ENCODE measurements at places on chromosomes 7 and 10. TPM values are rescaled to one million over a fixed set of nuclear protein-coding genes. Genes with fewer than 3 reads are reported as not detected.

HDAC9 gene
- 1.0 TPM for total RNA-seq

- peak; percentile 82 for DNase-seq
Observed at GRCh38 chr10:22320591-22321155, at the start of gene BMI1. Gene BMI1, plus strand, starts transcription at chr10:22321099. Its CDS starts 5,351 bp downstream, at chr10:22326450.

GRCh38 chr10:102616066-102616770 is 28.1 kb upstream of the TRIM8 start:
- DNase-seq: no peak

- DNase-seq: no peak
Observed at GRCh38 chr10:88336334-88336733, 246.8 kb downstream of the RNLS start.

GRCh38 chr7:37942934-37943610 is 22.6 kb downstream of the EPDR1 start:
- no peak for DNase-seq

DNA sequence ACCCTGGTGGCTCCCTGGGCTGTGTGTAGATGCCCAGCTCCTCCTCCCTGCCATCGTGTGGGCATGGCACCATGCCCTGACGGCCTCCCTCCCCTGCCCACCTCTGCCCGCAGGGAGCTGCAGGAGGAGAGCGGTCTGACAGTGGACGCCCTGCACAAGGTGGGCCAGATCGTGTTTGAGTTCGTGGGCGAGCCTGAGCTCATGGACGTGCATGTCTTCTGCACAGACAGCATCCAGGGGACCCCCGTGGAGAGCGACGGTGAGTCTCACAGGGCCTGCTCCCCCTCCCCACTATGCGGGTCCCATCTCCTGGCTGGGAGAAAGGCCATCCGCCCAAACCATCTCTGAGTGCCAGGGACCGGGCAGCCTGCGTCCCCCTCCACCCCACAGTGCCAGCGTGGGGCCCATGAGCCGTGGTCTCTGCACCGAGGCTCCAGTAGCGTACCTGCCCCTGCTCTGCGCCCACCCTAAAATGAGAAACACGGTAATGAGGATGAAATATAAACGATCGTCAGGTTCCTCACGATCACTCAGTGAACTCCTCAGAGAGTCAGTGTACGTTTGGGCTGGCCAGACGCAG is 7.8 kb downstream of the NUDT1 start:
- DNase-seq: no peak

EVX1 gene
- total RNA-seq: not detected

DNA sequence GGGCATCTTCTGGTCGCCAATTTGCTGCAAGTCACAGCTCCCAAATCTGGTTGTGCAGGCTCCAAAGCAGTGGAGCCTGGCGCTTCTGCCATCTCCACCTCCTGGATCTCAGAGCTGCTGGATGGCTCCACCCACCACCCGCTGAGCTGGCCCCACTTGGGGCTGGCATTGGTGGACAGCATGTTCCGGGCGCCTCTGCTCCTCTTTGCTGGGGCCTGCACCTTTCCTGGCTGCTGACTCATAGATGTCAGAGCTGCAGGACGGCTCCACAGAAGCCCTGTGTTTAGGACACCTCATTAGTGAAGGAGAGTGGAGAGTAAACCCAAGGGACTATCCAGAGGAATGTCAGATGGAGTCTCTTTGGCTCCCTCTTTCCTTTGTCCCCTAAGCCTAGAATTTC is 27.4 kb downstream of the MAPK8 start:
- DNase-seq: no peak

EBF3 gene
- not detected for total RNA-seq
